Panc1 (cell line): ENCODE measurements at places on chromosomes 7 and 10. TPM values are rescaled to one million over a fixed set of nuclear protein-coding genes. Genes with fewer than 3 reads are reported as not detected.

Gene HOXA5
- total RNA-seq: 3.9 TPM

Gene TDRD1
- not detected for total RNA-seq

Gene SH2B2
- total RNA-seq: 2.8 TPM

Gene ADIRF
- 14.8 TPM for total RNA-seq

Gene EGR2
- 0.82 TPM for total RNA-seq

Gene CYREN
- total RNA-seq: 49.6 TPM

Gene SYNPO2L
- total RNA-seq: not detected

DNA sequence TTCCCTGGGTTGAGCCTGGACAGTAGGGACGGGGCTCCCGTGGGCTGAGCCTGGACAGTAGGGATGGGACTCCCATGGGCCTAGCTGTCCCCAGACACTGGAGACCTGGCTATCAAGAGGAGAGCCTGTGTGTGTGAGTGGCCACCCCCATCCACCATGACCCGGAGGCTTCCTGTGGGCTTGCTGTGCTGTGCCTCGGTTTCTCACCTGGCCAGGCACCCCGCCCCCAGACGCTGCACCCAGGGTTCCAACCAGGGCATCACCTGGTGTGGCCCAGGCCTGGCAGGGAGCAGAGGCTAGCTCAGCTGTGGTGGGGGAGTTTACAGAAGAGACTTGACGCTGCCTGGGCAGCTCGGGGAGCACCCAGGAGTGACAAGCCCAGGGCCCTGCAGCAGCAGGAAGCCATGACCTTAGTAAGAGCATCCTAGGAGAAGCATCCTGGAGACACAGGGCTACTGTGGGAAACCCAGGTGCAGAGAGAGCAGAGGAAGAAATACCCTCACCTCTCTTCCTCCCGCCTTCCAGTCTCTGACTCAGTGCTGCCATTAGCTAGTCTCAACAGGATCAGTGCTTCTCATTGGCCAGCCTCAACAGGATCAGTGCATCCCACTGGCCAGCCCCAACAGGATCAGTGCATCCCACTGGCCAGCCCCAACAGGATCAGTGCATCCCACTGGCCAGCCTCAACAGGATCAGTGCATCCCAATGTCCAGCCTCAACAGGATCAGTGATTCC is 61.0 kb downstream of the PDGFA start:
- no peak overlapping the region for H3K27ac ChIP-seq
- no peak for DNase-seq
- peaks cover 6% of the 10 kb centered on the region for H3K4me1 ChIP-seq
- no peak overlapping the region for H3K4me3 ChIP-seq

DNA sequence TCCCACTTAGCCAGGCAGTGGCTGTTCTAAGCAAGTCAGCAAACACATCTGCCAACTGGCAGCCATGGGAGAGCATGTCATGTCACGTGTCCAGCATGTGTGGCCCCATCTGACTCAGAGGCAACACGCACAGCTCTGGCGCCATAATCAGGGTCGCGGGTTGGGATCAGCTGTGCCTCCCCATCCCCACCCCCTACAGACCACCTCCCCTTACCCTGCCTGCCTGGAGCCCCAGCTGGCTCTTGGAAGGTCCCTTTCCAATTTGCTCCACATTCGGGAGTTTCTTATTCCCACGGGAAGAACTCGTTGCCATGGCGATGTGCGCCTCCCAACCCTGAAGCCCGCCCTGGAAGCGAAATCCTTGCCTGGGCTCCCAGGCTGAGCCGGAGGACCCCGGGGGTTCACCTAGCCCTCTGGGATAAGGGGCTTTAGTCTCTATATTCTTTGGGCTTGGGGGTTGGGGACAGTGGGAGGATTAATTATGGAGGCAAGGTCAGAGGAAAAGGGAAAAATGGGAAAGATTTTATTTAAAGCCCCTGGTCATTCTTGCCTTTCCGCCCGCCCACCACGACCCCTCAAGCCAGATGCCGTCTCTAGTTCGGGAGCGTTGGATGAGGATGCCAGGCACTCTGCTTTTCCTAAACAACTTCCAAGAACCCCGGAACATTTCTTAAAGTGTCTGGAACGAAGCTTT is 283.7 kb downstream of the ZEB1 start:
- H3K36me3 ChIP-seq: no peaks in the 10 kb centered on the region
- H3K4me3 ChIP-seq: peak overlapping the region; percentile 75
- DNase-seq: no peak
- 0 out of 2 replicates have a peak, but pooled peaks cover 5% of the 10 kb centered on the region for H3K4me1 ChIP-seq
- peak overlapping the region; percentile 77 for H3K27ac ChIP-seq

GRCh38 chr7:128530855-128531104 is 54.2 kb downstream of the METTL2B start:
- H3K36me3 ChIP-seq: no peaks in the 10 kb centered on the region; the same call in 1 of the 2 replicates
- peaks cover 9% of the 10 kb centered on the region for H3K4me1 ChIP-seq

GRCh38 chr10:61456095-61456789 is 3.1 kb upstream of the TMEM26 start:
- DNase-seq: no peak
- H3K27ac ChIP-seq: peak overlapping the region; percentile 87
- H3K36me3 ChIP-seq: no peaks in the 10 kb centered on the region
- no peaks in the 10 kb centered on the region for H3K27me3 ChIP-seq
- no peak overlapping the region for H3K4me3 ChIP-seq

DNA sequence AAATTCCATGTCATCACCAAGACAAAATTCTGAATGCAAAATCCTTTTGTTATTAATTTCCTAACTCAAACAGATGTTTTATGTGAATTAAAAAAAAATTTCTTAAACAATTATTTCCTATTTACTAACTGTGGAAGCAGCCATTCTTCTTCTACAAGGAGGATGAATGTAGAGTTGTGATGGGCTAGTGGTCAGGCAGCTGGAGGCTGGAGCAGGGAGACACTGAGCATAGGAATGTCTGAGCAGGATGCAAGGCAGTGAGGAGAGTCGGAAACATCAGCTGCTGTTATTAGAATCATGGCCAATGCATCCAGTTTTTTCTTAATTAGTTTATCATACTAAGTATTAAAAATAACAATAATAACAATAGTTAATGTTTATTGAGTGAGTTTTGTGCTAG is 102.5 kb upstream of the LRRTM3 start:
- H3K27me3 ChIP-seq: no peaks in the 10 kb centered on the region
- H3K36me3 ChIP-seq: no peaks in the 10 kb centered on the region
- DNase-seq: no peak
- H3K27ac ChIP-seq: no peak overlapping the region
- no peak overlapping the region for H3K4me3 ChIP-seq

GRCh38 chr7:23347033-23347681 is 48.0 kb downstream of the MALSU1 start:
- peak overlapping the region; percentile 2 for H3K4me3 ChIP-seq
- H3K27me3 ChIP-seq: no peaks in the 10 kb centered on the region
- no peak for DNase-seq
- H3K36me3 ChIP-seq: peaks cover 34% of the 10 kb centered on the region

DNA sequence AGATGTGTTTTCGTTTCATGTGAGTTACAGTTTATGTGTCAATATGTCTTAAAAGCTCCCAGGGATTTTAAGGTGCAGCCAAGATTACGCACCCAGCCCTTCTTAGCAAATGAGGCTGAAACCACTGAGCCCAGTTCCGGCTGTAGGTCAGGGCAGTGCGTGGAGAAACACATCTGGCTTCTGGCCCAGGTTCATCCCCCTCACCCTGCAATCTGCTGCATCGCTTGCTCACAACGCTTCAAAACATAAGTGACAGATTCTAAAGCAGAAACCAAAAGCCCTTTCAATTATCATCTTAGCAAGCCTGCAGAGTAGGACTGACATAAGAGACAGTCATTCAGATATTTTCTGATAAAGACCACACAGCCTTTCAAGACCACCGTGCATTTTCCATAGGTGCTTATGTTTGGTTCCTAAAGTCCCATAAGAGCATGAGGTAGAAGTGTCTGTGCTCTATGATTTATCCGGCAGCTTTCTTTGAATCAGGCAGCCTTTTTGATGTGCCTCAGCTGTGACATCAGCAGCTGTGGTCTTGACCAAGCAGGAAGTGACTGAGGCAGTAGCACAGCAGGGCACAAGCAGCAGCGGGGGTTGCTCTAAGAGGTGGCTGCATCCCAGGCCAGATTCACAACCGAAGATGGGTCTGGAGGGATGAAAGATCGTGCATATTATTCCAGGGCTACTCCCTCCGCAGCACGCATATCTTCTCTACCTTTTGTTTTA is 72.1 kb upstream of the LYZL2 start:
- no peak overlapping the region for H3K27ac ChIP-seq
- no peaks in the 10 kb centered on the region for H3K4me1 ChIP-seq
- no peaks in the 10 kb centered on the region for H3K27me3 ChIP-seq
- DNase-seq: peak; percentile 2

DNA sequence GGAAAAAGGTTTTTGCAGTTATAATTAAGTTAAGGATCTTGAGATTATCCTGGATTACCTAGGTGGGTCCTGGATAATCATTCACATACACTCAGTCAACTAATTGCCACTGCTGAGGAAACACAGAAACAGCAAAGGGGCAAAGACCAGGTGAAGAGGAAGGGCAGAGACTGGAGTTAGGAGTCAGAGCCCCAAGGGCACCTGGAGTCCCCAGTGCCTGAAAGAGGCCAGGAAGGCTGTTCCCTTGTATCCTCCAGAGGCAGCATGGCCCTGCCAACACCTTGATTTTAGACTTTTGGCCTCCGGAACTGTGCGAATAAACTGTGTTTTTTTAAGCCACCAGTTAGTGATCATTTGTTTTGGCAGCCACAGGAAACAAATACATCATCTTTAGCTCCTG is 24.6 kb downstream of the PRR15 start:
- DNase-seq: no peak
- H3K27ac ChIP-seq: no peak overlapping the region

DNA sequence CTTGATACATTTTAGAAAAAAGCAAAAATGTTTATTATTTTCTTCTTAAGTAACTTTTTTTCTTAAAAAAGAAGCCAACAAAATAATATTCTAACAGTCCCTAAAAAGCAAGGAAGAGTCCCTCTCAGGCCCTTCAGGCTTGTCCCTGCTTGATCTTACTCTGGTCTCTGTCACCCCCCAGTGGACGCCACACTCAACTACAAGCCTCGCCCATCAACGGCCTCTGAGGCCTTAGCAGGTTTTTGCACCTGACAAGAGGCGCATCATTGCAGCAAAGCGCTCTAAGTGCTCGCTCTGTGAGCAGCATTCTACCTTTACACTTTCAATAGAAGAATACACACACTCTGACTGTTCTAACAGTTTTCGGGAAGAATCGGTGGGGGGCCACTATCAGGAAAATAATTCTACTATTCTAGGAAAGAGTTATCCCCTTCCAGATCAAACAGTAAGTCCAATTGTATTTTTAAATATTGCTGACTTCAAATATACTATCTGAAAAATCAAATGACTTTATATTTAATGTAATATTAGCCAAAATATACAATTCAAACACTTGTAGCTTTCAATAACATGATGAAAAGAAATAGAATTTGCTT is 139.2 kb downstream of the USP6NL start:
- H3K27ac ChIP-seq: no peak overlapping the region
- H3K27me3 ChIP-seq: no peaks in the 10 kb centered on the region
- no peaks in the 10 kb centered on the region; the same call in 1 of the 2 replicates for H3K36me3 ChIP-seq
- H3K4me3 ChIP-seq: no peak overlapping the region
- peak; percentile 41 for DNase-seq

DNA sequence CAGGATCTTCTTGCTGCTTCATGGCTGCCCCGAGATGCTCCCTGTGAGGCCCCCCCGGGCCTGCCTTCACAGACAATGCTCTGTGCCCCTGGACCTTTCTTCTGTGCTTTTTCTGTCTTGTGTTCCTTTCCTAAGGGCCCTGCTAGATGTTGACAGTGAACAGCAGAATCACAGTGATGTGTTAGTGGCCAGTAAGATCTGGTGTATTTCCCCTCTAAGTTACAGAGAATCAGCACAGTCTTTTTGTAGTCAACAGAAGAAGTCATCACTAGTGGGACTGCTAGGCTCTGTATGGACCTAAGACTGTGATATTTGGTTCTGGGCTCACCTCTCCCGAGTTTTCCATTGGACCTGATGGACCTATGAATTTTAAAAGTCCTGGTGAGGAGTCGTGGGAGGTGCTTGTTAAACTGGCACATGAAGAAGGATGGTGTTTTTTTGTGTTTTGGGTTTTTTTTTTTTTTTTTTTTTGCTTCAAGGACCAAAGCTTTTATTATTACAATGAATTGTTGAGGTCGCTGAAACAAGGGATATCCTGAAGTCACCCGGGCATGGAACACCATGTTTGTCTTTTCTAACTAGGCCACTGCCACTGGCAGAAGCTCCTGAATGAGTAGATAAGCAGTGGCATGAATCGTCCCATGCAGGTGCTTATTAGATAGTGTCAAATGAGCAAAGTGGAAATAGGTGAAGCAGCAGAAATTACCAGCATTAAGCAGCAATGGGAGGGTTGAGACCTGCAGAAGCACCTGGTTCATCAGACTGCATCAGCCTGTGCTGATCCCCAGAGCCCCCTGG is 194.8 kb downstream of the CELF2 start:
- no peaks in the 10 kb centered on the region for H3K27me3 ChIP-seq
- DNase-seq: no peak
- no peaks in the 10 kb centered on the region for H3K4me1 ChIP-seq
- no peak overlapping the region for H3K27ac ChIP-seq

DNA sequence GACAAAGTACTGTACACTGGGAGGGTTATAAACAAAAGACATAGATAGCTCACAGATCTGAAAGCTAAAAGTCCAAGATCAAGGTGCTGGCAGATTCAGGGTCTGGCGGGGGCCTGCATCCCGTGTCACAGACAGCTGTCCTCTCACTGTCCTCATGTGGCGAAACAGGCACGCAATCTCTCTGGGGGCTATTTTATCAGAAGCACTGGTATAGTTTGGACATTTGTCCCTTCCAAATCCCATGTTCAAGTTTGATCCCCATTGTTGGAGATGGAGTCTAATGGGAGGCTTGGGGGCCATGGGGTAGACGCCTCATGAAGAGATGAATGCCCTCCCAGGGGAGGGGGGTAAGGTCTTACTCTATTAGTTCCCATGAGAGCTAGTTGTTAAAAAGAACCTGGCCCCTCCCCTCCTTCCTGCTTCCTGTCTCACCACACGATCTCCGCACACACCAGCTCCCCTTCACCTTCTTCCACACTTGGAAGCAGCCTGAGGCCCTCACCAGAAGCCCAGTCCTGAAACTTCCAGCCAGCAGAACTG is 72.5 kb upstream of the UCN3 start:
- no peaks in the 10 kb centered on the region for H3K4me1 ChIP-seq
- no peaks in the 10 kb centered on the region for H3K36me3 ChIP-seq
- no peak overlapping the region for H3K27ac ChIP-seq

GRCh38 chr7:70387217-70387616 is 744.7 kb upstream of the GALNT17 start:
- H3K27me3 ChIP-seq: no peaks in the 10 kb centered on the region
- H3K36me3 ChIP-seq: no peaks in the 10 kb centered on the region
- DNase-seq: no peak
- H3K27ac ChIP-seq: no peak overlapping the region
- H3K4me3 ChIP-seq: no peak overlapping the region

GRCh38 chr10:69216577-69217118 is 3.5 kb upstream of the HKDC1 start:
- H3K36me3 ChIP-seq: no peaks in the 10 kb centered on the region
- peak overlapping the region; percentile 71; the same call in 1 of the 2 replicates for H3K27ac ChIP-seq
- DNase-seq: no peak
- no peak overlapping the region for H3K4me3 ChIP-seq
- H3K27me3 ChIP-seq: no peaks in the 10 kb centered on the region
- H3K4me1 ChIP-seq: peaks cover 8% of the 10 kb centered on the region; the same call in 1 of the 2 replicates

- H3K4me1 ChIP-seq: peaks cover 2% of the 10 kb centered on the region; the same call in 1 of the 2 replicates
- H3K4me3 ChIP-seq: no peak overlapping the region
- no peak overlapping the region for H3K27ac ChIP-seq
- no peak for DNase-seq
Observed at GRCh38 chr7:114917211-114917839, 4.6 kb upstream of the MDFIC start.

- H3K4me3 ChIP-seq: no peak overlapping the region
- H3K27ac ChIP-seq: 0 out of 2 replicates have a peak overlapping the region, but pooled peaks have one; percentile 24
- H3K4me1 ChIP-seq: peaks cover 8% of the 10 kb centered on the region
- no peak for DNase-seq
- H3K27me3 ChIP-seq: peaks cover 25% of the 10 kb centered on the region
- no peaks in the 10 kb centered on the region for H3K36me3 ChIP-seq
Observed at GRCh38 chr10:123584419-123584775, 81.8 kb upstream of the GPR26 start.
